ENCODE measurements at places on chromosomes 3 and 15.

- DNase-seq = no peak
Observed at GRCh38 chr3:124221422-124221821, 229.5 kb upstream of the ROPN1 start.

- no peak for DNase-seq
Observed at GRCh38 chr15:44836094-44836493, 99.8 kb downstream of the TRIM69 start.

- DNase-seq = no peak
Observed at GRCh38 chr3:64184621-64185020, 40.6 kb downstream of the PRICKLE2 start.

DNA sequence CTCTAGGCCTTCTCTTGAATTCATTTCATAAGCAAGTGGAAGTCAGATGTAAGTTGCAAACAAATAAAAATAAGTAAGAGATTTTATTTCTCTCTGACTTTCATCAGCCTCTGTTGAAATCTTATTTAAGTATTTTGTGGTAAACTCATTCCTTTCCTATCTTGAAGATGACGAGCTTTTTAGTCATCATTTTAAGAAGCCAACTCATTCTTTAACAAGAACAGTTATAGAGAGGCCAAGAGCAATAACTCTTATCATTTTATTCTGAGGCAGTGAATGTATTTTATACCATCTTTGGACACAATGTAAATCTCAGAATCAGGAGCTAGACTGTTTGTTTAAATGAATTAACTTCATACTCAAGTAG, 147.5 kb upstream of the MBNL1 start:
- DNase-seq = no peak

DNA sequence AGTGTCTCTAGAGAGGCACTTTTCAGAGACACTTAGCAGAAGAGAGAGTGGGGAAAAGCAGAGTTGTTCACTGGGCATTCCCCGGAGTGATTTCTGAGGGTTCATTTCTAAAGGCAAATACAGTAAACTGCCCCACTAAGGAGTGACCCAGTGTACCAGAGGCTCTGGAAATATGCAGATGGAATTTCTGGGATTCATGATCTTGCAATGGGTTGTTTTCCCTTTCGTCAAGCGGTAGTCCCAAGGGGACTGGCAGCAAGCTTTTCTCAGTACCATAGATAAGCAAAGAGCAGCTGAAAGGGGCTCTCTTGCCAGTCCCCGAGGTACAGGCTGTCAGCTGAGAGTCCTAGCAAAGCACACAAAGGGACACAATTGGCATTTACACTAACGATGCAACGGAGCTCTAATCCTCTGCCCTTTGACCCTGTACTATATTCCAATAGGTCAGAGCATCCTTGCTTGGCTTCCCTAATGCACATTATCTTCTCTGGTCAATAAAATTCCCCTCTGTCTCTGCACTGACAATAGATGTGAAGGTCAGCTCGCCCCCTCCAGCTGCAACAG, 155.6 kb downstream of the SEMA6D start:
- no peak for DNase-seq

DNA sequence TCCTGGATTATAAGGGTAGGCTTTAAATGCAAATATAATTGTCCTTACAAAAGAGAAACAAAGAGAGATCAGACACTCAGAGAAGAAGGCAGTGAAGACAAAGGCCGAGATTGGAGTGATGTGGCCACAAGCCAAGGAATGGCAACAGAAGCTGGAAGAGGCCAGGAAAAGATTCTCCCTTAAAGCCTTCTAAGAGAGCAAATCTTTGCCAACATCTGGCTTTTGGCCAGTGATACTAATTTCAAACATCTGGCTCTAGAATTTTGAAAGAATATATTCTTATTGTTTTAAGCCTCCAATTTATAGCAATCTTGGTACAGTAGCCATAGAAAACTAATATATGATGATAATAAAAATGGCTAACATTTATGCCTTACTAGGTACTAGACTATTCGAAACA, 615.8 kb upstream of the ZNF385D start:
- DNase-seq = no peak

DNA sequence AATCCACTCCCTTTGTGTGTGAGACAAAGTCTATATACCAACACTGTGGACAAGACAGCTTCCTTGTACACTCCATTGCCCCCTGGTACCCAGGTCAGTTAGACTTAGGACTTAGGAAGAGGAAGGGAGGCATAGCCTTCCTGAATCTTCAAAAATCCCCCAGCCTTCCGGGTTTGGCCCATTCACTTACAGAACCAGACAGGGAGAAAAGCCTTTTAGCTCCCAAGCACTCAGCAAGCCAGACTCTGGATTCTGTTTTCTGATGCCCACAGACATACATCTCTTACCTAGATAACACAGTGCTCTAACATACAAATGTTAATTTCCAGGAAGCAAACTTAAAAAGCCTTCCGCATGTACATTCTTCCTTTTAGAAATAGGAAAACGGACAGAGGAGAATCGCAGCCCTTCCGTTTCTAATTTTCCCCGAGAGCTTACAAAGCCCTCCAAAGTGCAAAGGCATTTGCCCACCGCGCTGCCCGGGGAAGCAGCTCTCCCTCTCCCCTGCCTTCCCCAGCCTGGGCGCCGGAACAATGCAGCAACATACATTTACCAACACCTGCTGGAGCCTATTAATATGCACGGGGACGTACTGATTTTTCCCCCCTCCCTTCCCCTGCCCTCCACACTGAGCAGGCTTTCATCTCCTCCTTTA, 442.0 kb downstream of the MAGI1 start:
- DNase-seq = no peak

GRCh38 chr3:120795017-120795648, 52.6 kb downstream of the GTF2E1 start:
- peak; percentile 87 for DNase-seq

GRCh38 chr3:4162096-4162495, 141.1 kb upstream of the SETMAR start:
- DNase-seq = no peak

DNA sequence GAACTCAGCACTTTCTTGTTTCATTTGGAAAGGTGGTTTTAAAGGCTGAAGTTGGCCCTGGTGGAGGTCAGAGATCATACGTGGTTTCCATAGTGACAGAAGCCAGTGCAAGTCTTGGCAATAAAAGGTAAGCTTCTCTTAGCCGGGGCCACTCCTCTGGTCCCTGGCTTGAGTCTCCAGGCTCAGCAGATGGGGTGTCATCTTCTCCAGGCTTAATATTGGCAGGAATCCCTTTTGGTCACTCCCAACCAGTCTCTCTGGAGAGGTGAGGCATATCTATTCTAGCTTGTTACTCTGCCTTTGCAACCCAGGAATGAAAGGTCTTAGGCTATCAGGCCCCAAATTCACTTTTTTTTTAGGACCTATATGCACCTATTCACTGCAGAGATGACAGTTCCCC, 4.8 kb downstream of the CYP19A1 start:
- no peak for DNase-seq

All from T-helper 9 cell (primary cell).